ENCODE measurements at places on chromosomes 5 and 9.

DNA sequence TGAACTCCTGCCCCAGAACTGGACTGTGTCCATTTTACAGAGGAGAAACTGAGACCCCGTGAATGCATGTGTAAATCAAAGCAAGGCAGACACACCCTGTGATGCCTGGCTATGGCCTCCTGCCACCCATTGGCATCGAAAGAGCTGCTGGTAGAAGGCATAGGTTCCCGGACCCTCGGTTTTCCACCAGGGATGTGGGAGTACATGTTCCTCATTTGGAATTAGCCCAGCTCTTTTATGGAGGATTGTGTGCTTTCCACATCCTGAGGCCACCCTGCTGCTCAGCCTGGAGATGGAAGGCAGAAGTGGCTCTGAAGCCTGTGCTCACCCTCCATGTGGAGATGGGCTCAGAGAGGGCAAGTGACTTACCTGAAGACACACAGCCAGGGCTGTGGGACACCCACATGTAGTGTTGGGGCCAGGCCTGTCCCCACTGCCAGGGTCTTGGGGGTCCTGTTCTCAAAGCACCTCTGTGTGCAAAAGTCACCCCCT is 2.8 kb downstream of the SUSD3 start:
- DNase-seq, result no peak

- DNase-seq, result no peak
Observed at GRCh38 chr5:108546939-108547338, 165.0 kb upstream of the FBXL17 start.

DNA sequence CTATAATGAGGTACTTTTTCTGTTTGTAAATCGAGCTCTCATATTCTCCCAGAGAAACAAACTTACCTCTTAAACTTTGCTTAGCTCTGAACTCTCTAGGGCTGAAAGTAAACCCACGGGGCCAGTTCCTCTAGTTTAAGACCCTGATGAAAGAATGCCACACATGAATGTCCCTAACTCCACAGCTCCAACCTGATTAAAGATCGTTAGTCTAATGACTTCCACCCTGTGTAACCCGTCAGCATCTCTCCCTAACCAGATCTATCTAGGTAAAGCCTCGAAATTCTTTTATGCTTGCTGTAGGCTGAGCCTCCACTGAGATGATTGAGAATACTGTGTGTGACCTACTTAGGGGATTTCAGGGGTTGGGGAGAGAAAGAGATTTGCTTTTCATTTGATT is 27.0 kb downstream of the ADRA1B start:
- no peak for DNase-seq

DNA sequence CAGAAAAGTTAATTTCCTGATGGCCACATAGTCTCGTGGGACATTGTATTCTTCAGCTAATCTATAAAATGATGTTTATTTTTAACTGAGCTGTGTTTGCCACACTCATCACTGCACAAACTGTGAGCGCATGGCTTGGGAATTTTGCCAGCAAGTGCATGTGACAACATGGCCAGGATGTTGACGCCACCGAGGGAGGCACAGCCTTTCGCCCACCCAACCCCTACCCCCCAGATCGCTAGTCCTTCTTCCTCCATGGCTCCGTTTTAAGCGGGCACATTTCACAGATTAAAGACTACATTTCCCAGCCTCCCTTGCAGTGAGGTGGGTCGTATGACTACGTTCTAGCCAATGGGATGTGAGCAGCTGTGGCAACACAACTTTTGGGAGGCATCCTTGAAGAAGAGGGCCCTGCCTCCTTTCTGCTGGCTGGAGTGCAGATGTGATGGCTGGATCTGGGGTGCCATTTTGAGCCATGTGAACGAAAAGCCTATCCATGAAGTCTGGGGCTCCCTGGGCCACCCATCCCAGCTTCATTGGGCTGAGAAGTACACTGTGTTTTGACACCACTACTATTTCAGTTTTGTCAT is 7.9 kb downstream of the NRARP start:
- DNase-seq, result no peak

- DNase-seq, result peak; percentile 58
Observed at GRCh38 chr5:139446956-139447779, 7.8 kb upstream of the DNAJC18 start.

DNA sequence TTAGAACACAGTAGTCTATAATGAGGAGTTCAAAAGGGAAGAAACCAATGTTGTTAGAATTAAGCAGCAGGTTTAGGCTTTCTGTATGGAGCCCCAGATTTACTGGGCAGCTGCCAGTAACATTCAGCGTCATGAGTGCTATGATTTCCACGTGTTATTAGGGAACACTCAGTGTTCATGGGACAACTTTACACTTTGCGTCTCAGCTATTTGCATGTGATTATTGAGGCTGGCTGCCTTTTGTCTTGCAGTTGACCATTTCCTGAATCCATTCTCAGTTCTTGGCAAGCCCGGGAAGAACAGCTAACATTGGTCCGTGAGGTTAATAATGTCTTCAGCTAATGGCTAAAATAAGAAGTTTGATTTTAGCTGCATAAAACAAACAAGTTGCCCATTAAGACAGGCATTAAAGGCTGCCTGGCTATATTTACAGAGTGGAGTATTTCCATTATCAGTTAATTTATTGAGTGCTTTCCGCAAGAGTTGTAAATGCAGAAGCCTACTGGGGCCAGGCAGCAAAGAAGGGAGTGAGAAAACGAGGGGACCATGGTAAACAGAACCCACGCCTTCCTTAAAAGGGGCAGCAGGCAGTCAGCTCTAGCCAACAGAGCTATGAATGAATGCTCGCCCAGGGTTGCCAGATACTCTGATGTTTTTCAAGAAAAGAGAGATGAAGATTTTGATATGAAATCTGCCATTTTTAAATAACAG is 120.9 kb downstream of the PIP5K1B start:
- no peak for DNase-seq

GRCh38 chr9:36823934-36824333 is 210.1 kb downstream of the PAX5 start:
- DNase-seq, result no peak

- DNase-seq, result peak; percentile 6
Observed at GRCh38 chr5:106121972-106122605, 1548.6 kb downstream of the EFNA5 start.

- no peak for DNase-seq
Observed at GRCh38 chr5:131067636-131068035, 97.4 kb downstream of the HINT1 start.

- peak; percentile 49 for DNase-seq
Observed at GRCh38 chr5:41161271-41161670, 52.1 kb downstream of the C6 start.

DNA sequence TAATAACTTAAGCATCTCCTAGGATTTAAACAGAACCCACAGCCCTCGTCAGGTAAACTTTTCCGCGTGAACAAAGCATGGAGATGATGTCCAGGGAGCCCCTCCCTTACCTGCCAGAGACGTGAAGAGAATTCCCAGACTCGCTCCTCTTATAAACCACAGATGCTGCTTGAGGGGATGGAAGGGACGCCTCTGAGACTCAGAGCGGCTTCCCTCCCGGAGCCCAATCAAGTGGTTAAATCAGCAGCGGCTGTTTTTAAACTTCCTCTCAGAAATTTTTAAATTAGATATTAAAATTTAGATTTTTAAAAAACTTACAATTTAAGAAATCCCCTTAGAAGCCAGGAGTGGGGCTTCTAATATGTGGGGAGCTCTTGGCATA is 71.8 kb downstream of the RAPGEF1 start:
- no peak for DNase-seq

DNA sequence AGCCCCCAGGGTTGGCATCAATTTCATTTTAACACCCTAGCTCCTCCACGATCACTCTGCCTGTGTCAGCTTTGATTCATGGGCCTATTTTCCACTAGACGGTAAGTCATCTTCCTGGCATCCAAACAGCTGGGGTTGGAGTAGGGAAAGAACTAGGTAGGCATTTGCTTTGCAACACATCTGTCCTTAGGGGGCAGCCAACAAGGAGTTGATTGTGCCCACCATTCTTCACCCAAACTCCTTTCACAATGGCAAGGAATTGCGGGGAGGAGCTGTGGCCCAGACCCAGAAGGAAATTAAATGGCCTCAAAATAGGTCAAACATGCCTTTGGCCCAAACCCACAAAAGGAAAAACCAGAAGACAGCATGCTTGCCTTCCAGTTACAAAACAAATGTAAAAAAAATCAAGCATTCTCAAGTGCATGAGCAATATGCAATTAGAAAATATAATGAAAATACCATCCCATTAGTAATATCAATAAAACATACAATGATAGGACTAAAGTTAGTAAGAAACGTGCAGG is 71.8 kb downstream of the NRG2 start:
- DNase-seq, result no peak

DNA sequence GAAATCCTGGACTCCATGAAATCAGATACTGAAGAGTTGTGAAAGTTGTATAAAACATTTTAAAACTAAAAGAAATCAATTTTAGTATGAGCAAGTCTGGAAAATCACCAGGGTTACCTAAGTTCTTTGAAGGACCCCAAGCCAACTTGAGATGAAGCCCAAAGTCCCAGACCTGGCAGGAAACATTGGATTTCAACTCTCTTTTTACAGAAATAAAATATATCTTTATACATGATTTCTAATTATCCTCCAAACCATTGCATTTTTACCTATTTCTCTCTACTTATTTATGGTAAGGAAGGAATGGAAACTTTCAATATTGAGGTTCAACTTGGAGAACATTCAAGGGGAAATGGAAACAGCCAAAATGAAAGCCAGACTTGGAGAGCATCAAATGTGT is 390.6 kb upstream of the C9orf72 start:
- DNase-seq, result no peak

DNA sequence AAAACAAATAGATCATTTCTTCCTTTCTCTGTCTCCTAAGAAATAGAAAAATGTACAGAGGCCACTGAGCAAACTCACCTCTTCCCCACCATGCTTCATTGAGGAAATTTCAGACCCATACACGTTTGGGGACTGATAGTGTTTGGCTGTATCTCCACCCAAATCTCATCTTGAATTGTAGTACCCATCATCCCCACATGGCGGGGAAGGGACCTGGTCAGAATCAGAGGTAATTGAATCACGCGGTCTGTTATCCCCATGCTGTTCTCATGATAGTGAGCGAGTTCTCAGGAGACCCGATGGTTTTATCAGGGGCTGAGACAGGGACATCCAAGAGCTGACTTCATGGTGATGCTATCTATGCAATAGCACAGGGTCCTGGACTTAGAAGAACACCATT is 1655.8 kb downstream of the MAT2B start:
- DNase-seq, result no peak

DNA sequence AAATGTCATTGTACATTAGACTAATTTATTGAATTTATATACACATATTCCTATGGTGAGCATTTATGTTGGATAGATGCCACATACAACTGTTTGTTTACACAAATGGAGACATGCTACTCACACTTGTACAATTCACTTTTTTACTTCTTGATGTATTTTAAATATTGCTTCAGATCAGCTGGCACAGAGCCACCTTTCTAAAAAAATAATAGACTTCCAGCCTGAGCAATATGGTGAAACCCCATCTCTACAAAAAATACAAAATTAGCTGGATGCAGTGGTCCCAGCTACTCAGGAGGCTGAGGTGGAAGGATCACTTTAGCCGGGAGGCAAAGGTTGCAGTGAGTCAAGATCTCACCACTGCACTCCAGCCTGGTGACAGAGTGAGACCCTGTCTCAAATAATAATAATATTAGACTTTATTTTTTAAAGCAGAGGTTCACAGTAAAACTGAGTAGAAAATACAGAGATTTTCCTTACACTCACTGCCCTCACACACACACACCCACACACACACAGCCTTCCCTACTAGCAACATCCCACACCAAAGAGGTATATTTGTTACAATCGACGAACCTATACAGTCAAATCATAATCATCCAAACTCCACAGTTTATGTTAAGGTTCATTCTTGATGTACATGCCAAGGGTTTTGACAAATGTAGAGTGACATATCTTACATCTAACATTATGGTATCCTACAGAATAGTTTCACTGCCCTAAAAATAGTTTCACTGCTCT is 16.5 kb upstream of the ADRB2 start:
- DNase-seq, result no peak

DNA sequence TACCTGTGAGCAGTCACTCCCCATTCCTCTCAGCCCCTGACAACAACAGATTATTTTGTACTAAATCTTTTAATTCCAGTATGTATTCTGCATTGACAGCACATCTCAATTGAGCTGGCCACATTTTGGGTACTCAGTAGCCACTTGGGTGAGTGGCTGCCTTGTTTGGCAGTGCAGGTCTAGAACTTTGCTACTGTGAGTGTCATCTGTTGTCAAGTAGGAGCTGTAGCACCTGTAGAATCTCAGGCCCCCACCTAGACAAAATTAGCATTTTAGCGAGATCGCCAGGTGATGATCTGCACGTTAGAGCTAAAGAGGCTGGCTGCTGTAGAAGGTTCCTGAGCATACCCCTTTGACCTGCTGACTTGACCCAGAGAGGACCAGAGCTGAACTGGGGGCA is 44.4 kb upstream of the CPEB4 start:
- no peak for DNase-seq

GRCh38 chr9:33992632-33993031 is 56.1 kb downstream of the UBAP2 start:
- no peak for DNase-seq

All from AG10803 (cell line).